NCI-H146 (cell line): ENCODE measurements at places on chromosomes 11 and 22.
A peak's percentile ranks its signal among the peaks of the same experiment; 100 is the strongest.

DNA sequence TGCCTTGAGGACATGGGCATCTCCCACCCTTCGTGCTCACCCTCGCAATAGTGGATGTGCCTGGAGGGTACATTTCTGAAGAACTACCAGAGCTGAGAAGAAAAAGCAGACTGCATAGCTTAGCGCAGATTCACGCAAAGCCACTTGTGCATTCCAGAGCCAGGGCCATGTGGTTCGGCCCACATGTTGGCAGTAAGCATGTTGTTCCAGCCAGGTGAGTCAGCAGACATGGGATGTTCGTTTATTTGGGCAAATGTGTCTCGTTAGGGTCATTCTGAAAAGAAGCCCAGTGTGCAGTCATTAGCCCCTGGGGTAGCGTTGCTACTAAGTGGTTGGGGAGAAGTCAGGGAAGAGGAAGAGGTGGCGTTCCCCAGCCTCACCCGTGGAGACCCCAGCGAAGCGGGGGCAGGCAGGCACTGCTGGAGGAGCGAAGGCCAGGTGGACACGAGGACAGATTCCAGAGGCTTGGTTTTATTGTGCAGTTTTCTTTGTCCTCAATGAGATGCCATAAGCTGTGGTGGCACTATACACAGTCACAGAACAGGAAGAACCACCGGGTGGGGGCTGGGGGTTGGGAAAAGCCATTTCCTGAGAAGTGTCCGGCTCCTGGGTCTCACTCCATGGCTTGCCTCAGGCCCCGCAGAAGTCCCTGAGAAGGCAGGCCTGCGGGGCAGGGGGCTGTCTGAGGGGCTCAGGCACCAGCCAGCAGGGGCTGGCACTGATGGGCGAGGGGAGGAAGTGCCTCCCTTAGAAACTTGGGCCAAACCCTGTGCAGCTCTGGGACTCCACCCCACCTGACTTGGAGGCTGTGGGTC, 5.0 kb downstream of the THY1 start:
- DNase-seq = no peak

DNA sequence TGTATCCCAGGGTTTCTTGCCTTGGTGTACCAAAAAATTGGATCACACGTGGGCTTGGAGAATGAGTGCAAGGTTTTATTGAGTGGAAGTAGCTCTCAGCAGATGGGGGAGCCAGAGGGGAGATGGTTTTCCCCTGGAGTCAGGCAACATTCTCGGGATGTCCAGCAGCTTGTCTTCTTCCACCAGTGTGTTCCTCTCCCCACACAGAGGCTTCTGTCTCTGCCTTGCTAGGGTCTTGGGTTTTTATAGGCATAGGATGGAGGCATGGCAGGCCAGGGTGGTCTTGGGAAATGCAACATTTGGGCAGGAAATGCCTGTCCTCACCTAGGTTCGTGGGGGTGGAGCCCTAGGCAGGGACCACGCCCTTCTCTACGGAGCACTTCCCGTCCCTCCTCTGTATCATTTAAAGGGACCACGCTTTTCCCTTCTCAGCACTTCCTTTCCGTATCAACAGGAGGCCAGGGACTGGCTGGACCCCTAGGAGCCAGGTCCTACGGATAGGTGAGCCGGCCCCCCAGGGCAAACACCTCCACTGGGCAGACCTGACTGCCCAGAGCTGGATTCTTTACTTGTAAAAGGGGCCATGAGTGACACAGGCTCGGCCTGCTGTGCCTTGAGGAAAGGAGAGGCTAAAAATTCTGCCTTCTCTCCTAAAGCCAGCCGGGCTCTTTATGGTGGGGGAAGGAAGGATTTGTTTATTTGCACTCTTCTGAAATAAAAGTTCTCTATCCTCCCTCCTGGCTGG, 55.3 kb upstream of the CCDC188 start:
- DNase-seq = no peak

GRCh38 chr11:64060861-64061444, 25.2 kb downstream of the FLRT1 start:
- peak; percentile 51 for DNase-seq

- no peak for DNase-seq
These were observed 25.0 kb downstream of the SWAP70 start for GRCh38 chr11:9688716-9689511.

- DNase-seq = peak; percentile 80
These were observed 33.1 kb upstream of the SLC35C1 start for GRCh38 chr11:45771566-45772448.

DNA sequence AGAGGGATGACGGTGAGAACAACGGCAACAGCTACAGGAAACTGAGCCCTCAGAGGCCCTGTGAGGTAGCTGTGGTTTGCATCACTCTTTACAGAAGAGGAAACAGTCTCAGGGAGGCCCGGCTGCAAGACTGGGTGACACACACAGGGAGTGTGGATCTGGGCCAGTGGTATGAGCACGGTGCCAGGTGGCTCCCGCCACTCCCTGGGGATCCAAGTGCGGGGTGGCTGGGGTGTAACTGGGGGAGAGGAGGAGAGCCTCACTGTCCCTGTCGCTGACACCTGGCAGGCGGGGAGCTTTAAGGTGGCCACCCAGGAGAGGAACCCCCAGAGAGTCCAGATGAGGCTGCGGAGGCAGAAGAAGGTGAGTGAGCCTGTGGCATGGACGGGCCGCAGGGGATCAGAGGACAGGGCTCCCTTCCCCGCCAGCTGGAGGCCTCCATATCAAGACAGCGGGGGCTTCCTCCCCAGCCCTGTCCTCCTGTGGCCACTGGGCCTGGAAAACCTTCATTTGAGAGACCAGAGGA, 5.6 kb downstream of the RGL4 start:
- DNase-seq = no peak

DNA sequence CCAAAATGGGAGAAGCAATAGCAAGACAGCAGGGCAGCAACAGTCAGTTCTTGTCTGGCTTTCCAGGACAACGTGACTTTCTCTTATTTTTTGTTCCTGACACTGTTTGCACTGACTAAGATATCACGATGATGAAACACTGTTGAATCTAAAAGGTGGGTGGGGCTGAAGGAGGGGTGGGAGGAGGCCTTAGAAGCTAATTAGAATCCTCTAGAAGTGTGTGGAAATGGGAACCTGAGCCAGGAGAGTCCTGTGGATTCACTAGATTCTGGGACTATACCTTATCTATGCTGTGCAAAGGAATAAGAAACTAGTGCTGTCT, 300.3 kb downstream of the ST3GAL4 start:
- DNase-seq = no peak

DNA sequence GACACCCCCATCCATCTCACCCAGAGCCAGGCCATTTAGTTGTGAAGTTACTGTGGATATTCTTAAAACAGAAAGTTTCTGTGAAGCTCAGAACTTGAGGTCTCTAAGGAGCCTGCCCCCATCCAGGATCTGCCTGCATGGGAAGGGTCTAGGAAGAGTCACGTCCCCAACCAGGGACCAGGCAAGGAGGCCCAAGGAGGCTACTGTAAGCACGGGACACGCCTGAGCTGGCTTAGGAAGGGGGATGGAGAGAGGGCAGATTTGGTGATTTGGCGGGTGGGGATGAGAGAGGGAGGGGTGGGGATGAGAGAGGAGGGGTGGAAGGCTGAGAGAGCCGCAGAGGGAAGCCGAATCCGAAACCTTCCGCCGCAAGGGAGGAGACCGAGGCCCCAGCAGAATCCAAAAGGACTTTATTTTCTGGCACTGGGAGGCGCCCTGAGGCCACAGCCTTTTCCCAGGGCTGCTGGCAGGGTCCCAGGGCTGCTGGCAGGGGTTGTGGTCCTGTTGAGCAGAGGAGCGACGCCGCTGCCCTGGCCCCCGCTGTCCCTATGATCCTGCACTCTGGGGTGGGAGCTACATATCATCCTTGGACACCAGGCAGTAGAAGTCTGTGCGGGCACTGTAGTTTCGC, 9.4 kb downstream of the SIGIRR start:
- DNase-seq = no peak

DNA sequence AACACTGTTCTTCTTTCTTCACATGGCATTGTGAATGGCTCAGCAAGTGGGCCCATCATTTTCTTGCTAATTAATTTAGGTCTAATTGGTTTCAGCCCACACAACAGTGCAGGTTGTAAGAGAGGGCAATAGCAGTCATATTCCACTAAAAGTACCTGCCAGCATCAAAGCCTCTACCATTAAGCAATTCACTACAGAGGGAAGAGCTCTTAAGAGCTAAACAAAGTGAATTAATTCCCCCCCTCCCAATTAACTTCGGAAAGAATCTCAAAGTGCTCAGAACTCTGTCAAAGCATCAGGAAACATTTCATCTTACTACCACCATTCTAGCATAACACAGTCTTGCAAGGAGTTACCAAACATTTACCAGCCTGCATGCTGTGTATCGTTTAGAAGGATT, 133.9 kb upstream of the UBASH3B start:
- DNase-seq = no peak

DNA sequence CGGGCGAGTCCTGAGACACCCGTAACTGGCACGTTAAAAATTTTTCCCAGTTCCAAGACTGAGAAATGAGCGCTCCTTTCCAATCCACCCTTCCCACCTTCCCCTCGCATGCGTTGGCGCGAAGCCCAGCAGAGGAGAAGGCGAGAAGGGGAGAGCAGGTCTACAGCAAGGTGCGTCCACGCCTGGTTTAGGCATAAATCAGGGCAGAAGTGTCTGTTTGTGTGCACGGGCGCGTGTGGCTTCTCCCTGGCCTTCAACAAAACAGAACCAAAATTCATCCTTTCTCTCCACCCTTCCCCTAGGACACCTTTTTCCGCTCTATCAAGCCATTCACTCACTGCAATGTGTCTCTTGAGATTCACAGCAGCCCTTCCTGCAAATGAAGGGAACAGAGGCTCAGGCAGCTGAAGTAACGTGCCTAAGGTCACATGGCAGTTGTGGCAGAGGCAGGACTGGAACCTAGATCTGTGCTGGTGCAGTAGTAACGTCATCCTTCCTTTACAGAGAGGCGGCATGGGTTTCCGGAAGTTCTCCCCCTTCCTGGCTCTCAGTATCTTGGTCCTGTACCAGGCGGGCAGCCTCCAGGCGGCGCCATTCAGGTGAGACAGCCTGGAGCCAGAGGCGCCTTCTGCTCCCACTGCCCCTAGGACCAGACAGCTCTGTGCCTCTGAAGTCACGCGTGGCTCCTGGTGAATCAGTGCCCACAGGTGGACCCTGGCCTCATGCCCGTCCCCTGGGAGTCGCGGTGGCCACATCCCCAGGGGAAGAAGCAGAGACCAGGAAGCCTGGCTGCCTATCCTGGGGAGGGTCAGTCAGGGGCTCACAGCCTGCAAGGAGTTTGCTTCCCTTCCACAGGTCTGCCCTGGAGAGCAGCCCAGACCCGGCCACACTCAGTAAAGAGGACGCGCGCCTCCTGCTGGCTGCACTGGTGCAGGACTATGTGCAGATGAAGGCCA, 1.1 kb downstream of the CALCB start:
- peak; percentile 44 for DNase-seq

DNA sequence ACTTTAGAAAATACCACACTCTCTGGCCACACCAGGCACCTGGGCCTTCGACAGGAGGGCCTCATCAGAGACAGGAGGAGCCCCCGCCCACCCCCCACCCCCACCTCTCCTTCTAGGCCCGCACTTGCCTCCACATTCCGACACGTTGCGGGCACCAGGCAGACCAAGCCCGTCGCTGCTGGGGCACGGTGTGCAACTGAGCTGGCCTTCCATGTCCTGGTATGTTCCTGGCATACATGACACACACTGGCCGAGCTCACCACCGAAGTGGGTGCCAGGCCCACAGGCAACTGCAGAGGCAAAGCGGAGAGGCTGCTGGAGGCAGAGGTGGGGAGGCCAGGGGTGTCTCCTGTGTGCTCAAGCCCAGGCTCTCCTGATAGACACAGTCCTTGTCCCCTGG, 27.0 kb upstream of the TTLL12 start:
- no peak for DNase-seq

- DNase-seq = no peak
These were observed 358.3 kb upstream of the ARHGAP42 start for GRCh38 chr11:100328626-100329340.

DNA sequence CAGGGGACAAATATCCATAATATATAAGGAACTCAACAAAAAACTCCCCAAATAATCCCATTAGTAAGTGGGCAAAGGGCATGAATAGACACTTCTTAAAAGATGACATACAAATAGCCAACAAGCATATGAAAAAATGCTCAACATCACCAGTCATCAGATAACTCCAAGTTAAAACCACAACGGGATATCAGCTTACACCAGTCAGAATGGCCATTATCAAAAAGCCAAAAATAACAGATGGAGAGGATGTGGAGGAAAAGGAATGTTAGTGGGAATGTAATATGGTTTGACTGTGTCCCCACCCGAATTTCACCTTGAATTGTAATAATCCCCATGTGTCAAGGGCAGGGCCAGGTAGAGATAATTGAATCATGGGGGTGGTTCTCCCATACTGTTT, 350.1 kb downstream of the GUCY1A2 start:
- DNase-seq = no peak
